ENCODE measurements at places on chromosomes 5 and 9. TPM values are rescaled to one million over a fixed set of nuclear protein-coding genes. Genes with fewer than 3 reads are reported as not detected.

DNA sequence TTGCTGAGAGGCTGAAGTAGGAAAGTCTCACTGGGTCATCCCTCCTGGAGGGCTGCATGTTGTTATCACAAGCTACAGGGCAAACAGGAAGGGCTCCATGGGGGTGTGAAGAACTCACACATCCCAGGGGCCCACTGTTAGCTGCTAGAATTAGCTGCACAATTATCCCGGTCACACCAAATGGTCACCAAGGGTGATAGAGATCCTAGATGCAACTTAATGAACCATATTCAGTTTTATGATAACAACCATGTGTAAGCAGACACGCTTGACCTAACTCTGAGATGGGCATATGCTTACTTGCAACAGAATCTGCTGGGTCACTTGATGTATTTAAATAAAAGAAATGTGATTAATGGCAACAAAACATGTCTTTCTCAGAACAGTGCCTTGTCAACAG lies 143.5 kb upstream of the C6 start:
- no peak for DNase-seq

DNA sequence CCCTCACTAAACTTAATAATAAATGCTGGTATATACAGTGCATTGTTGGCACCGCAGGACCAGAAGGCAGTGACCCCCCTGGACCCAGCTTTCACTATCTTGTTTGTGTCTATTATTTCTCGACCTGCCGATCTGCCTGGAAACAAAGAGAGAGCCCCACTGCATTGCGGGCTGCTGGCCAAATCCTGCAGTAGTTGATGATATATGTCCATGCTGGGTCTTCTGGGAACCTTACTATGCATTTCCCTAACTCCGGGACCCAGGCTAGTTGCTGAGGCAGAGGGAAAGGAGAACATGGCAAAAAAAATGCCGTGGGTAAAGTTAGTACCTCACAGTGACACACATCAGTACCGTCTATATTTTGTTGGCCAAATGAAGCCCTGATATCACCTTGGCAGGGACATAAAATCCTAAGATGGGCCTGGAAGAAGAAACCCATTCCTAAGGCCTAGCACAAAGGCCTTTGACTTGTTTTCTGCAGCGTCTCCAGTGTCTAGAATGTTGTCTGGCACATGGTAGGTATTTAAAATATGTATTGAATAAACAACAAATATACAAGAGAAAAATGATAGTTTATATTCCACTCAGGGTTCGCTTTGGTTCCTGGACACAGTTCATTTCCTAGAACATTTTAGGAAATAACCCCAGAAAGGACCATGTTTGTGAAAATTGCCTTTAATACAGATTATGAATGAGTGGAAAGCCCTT lies 46.1 kb downstream of the NMUR2 start:
- DNase-seq = peak; percentile 32

The NEURL1B gene
- 27.3 TPM for total RNA-seq

- DNase-seq = no peak
Observed at GRCh38 chr5:177232761-177233160, 70.8 kb downstream of the RAB24 start.

The IFNK gene
- total RNA-seq = not detected

GRCh38 chr9:93898502-93899426 lies 56.4 kb downstream of the BARX1 start:
- DNase-seq = no peak

DNA sequence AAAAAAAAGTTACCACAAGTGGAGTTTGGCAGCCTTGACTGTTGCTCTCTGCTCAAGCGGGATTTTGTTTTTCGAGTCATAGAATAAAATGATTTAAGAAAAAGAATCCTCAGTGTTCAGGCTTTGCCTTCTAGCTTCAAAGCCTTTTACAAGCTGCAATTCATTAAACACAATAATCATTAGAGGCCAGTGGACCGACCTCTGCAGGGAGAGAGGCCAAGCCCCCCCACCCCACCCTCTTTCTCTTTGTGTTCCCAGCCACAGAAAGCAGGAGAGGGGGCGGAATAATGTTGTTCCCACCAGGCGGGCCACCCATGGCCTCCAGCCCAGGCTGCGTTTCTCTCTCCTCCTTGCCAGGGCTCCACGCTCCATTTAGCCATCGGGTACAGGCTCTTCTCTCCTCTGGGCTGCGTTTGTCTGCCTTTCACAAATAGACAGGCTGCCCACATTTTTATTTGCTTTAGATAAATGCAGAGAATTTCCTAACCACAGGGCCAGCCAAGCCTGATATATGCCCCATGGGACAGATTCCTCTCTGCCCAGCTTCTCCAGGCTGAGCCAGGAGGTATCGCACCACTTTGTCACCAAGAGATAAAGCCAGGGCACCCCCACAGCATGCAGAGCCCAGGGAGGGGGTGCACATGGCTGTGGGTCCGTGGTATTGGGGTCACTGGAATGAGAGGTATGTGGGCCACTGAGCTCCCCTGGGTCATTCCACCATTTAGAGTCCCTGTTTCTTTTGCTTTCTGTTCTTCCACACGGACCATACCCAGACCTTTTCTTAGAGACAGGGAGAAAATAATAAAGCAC lies 318.8 kb downstream of the PIK3R1 start:
- DNase-seq = peak; percentile 65

GRCh38 chr9:133162861-133163503 lies 732 bp downstream of the GBGT1 start:
- no peak for DNase-seq

DNA sequence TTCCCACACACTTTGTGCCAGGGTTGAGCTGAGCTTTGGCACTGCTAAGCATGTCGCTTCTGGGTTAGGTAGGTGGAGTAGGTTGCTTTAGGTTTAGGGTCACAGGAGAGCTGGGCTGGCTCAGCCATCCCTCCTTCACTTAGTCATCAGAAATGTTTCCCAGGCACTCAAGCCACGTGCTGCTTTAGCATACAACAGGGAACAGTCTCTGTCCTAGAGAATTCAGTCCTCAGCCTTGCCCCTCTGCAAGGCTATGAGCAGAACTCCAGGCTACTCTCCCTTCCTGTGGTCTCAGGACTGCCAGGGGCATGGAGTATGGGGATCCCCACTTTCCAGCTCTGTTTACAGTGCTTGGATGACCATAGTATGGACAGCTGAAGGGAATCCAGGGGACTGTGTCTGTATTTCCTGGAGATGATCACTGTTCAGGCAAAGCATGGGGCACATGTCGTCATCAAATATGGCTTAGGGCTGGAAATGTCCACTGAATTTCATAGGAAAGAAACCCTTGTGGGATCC lies 7.5 kb upstream of the ANKRD33B start:
- DNase-seq = no peak

DNA sequence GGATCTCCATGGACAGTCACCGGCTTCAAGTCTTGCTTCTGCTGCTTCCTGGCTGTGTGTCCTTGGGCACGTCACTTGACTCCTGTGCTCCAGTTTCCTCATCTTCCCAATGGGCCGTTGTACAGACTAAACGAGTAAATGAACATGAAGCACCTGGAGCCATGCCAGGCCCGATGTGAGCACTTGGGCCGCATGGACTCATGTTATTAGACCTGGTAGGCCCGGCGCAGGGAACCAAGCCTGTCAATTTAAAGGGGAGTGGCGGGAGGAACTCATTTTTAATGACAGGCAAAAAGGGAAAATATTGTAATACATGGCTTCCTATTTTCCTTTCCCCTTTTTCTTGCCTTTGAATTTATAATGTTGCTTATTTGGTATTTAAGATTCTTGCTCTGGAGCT lies 47.5 kb downstream of the TENT4A start:
- no peak for DNase-seq

DNA sequence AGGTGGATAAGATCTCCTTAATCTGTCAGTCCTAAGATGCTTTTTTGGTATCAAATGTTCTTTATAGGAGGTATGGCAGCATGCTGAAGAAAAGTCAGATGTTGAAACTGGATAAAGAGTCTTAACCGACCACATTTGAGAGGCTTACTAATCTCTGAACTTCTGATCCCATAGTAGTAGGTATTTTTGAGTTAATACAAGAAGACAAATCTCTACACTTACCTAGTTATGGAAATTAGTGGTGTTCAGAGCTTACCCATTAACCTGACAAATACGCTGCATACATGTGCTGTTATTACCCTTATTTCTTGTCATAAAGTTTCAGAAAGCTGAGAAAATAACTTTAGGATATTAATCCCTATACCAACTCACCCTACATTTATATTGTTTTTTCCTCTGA lies 83.0 kb downstream of the ISL1 start:
- no peak for DNase-seq

DNA sequence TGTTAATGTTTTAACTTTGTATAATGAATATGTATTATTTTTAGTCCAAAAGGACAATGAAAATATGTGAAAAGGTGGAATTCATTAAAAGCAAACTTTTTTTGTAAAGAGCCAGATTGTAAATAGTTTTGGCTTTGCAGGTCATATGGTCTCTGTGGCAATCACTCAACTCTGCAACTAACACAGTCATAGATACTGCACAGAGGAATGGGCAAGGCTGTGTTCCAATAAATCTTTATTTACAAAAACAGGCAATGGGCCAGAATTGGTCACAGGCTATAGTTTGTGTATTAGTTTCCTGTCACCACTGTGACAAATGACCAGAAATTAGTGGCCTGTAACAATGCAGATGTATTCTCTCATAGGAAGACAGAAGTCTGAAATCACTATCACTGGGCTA lies 125.4 kb upstream of the PTCH1 start:
- DNase-seq = no peak

DNA sequence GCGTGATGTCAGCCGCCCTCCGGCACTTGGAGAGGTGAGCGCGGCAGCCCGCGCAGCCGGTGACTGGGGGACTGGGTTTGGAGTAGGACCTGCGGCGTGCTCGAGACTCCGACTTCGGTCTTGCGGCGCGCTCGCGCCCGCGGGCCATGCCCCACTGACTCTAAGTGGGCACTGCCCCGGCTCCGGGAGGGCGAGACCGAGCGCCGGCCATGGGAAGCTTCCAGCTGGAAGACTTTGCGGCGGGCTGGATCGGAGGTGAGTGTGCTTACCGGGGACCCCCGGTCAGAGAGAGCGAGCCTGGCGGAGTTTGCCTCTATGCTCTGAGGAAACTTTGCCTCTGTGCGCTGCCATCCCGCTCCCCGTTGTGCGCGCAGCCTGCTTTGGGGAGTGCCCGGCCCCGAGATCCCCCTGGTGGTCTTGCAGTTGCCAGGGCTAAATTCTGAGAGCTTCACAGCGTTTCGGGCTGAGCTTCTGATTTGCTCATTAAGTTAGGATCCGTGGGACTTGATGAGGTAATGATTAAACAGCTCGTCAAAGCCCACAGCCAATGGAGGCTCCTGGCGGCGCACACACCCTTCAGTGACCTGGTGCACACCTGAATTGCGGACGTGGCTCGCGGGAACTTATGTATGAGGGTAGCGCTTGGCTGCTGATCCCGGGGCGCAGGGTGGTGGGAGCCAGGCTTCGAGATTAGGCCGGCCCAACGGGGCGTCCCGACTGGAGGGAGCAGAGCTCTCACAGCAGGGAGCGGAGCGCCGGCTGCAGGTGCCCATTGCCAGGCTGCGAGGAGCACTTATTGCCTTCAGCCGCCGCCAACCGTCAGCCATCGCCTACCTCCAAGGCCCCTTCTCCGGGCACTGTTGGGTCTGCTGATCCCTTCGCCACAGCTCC lies at the start of gene SLC25A48:
Gene SLC25A48, plus strand, starts transcription at position 25 of the 891 bp plus-strand sequence. Its CDS starts 185 bp downstream, at position 210.
- peak; percentile 61 for DNase-seq

GRCh38 chr5:54301220-54301619 lies 9.2 kb downstream of the ARL15 start:
- DNase-seq = no peak

DNA sequence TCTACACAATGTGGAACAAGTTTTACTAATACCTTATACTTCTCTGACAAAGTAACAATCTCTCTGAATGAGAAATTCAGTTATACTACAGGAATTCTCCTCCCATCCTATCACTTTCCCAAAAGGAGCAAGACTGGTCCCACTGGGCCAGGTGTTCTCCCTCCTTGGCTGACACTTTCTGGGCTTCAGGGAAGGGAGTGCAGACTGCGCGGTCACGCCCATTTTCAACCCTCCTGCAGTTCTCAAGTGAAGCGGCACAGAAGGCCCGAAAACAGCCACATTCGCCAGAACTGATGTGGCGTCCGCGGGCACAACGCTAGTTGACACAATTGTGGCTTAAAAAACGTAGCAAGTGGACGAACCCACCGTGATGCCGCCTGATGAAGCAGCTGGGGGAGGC lies 603 bp downstream of the SAXO1 start:
- no peak for DNase-seq

DNA sequence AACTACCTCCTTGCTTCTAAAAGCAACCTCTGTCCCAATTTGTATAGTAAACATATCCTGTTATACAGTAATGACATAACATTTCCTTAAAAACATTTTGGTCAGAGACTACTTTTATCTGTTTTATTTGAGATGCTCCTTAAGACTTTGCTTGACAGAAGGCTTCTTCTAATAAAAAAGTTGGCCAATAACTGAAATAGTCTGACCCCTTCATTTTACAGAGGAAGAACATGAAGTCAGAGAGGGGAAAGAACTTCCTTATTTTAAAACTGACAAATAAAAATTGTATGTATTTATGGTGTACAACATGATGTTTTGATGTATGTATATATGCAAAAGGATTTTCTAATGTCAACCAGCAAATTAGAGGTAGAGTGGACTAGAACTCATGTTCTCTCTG lies 35.8 kb upstream of the SPARC start:
- no peak for DNase-seq

DNA sequence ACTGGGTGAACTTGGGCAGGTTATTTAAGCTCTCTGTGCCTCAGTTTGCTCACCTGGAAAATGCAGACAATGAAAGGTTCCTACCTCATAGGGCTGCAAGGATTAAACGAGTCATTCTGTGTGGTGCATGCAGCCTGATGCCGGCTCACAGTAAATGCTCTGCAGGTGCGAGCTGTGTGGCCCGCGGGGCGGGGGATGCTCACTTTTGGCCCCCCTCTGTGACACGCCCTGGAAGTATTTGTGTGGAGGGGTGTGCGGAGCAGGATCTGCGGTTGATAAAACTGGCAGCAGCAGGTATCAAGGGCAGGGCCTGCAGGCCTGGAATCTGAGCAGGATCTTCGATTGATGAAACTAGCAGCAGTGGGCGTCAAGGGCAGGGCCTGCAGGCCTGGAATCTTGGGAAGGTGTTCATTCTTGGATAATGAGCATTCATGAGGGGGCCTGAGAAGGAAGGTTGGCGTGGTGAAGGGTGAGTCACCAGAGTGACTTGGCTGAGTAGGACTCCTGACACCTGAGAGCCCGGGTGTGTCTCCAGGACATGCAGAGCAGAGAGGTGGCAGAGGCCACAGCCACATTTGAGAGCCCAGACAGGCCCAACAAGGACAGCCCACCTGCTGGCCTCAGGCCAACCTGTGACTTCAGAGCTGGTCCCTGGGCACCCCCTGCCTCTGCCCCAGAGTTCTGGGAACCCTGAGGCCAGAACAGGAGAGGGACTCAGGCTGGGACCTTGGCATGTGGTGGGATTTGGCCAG lies 11.9 kb downstream of the UNC5A start:
- DNase-seq = no peak

The CNTNAP3B gene
- total RNA-seq = 8.4 TPM
